ENCODE measurements at places on chromosomes 12 and 14.

GRCh38 chr12:28941248-28941647 is 207.8 kb upstream of the FAR2 start:
- no peak for DNase-seq

GRCh38 chr14:75437201-75438143 is 9.7 kb downstream of the JDP2 start:
- no peak for DNase-seq

DNA sequence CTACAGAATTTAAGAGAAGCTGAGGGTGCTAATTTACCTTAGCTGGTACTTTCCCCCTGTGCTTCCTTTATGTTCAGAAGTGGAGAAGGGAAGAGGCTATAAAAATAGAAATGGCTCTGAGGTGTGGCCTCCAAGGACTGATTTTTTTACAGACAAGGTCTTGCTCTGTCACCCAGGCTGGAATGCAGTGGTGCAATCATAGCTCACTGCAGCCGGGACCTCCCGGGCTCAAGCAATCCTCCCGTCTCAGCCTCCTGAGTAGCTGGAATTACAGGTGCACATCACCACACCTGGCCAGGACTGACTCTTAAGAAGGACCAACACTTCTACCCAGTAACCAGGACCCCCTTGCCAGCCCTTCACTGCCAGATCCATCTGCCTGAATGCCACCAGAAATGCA is 23.9 kb upstream of the NAP1L1 start:
- DNase-seq = no peak

DNA sequence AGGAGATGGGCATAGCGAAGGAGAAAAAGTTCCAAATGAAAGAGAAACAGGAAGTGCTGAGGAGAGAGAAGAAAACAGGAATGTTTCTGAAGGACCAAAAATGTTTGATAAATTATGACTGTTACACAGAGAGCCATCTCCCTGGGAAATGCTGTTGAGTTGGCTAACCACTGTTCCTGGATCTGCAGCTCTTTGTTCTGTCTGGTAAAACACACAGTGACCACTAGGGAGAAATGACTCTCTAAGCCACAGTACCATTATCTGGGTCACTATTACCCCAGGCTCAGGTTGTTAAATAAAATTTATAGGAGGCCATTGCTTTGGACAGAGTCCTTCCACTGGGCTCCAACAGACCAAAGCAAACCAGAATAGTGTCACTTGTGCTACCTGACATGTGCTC is 219.3 kb downstream of the CRADD start:
- no peak for DNase-seq

GRCh38 chr12:132804426-132804861 is 24.2 kb downstream of the GOLGA3 start:
- DNase-seq = no peak

- peak; percentile 46 for DNase-seq
Measured at GRCh38 chr12:114888448-114888847, 204.5 kb upstream of the TBX3 start.

GRCh38 chr12:108935159-108935763 is 55.4 kb downstream of the DAO start:
- DNase-seq = no peak

DNA sequence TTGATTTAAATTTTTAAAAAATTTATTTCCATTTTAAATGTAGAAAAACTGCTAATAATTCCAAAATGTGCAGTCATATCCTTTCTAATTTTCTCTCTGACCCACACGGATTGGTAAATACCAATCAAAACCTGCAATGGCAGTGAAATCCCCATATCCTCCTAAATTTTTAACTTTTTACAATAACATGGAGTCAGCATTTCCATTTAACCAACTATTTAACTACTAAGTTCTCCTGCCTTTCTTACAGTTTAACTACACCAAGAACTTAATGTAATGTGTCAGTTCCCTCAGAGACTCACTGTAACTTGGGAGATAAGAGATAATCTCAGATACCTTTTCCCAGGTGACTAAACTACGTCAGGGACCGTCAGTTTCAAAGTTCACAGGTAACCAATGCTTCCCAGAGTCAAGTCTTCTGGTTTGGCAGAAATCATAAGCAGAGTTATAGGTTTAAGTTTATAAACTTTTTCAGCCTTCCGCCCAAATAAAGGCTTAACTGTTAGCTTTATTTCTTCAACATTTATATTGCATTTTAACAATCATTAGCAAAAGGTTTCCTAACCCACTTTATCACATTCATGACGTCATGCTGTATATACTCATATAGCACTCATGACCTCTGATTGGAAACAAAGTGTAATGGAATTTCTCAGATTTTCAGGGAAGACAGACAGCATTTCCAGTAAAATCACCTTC is 7.6 kb downstream of the KRAS start:
- no peak for DNase-seq

- no peak for DNase-seq
Measured at GRCh38 chr14:96666088-96666487, 131.1 kb upstream of the VRK1 start.

GRCh38 chr12:57107456-57108155 is 3.6 kb downstream of the STAT6 start:
- DNase-seq = no peak

DNA sequence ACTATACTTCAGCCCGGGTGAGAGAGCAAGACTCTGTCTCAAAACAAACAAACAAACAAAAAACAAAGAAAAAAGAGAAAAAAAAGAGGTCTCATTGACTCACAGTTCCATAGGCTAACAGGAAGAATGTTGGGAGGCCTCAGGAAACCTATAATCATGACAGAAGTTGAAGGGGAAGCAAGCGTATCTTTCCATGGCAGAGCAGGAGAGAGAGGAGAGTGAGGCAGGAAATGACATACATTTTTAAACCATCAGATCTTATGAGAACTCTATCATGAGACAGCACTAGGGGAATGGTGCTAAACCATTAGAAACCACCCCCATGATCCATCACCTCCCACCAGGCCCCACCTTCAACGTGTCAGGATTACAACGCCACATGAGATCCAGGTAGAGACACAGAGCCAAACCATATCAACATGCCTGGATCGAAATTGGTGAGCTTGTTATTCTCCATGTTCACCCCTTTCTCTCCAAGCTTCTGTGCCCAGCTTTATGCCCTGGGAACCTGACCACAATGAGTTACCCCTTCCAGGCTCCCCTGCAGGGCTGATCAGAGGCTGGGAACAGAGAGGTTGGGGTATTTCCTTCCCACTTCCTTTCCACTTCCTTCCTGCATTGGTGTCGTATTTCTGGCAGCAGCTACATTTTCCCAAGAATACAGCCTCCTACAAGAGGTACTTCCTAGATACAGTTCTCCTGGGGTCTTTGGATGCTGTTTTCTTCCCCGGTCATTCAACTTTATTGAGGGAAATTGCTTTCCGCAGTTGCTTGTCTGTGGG is 219.3 kb upstream of the FLRT2 start:
- no peak for DNase-seq

GRCh38 chr12:128698301-128698972 is 125.3 kb downstream of the SLC15A4 start:
- DNase-seq = no peak
